ENCODE measurements at places on chromosomes 13 and 19. TPM values are rescaled to one million over a fixed set of nuclear protein-coding genes. Genes with fewer than 3 reads are reported as not detected.

Gene WDR87
- not detected for polyA plus RNA-seq

- no peak overlapping the region for H3K27ac ChIP-seq
- no peak for DNase-seq
- peaks cover 10% of the 10 kb centered on the region for H3K27me3 ChIP-seq
- peaks cover 4% of the 10 kb centered on the region for H3K4me1 ChIP-seq
These were observed 37.1 kb upstream of the MEDAG start for GRCh38 chr13:30868799-30869470.

- H3K4me1 ChIP-seq = peaks cover 7% of the 10 kb centered on the region
- peaks cover 6% of the 10 kb centered on the region for H3K36me3 ChIP-seq
- no peak overlapping the region for H3K4me3 ChIP-seq
- H3K27ac ChIP-seq = no peak overlapping the region
- H3K27me3 ChIP-seq = peaks cover 4% of the 10 kb centered on the region
These were observed 11.1 kb downstream of the ATP4B start for GRCh38 chr13:113646921-113647340.

DNA sequence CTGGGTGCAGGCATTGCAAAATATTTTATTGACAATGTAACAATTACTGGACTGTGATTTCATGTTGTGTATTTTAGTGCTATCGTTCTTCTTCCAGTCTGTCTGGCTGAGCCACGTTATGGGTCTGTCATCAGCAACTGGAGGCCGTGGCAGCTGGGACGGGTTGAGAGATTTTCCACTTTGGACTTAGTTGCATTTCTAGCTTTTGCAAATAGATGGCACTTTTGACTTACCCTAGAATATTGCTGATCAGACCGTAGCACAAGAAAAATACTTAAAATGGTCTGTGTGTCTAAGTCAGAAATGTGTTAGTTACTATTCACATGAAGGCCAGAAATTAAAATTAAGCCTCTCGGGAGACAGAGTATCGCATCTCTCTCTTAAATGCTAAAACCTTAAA is 211.1 kb downstream of the TEX29 start:
- peaks cover 2% of the 10 kb centered on the region for H3K4me1 ChIP-seq
- H3K27me3 ChIP-seq = peaks cover 11% of the 10 kb centered on the region
- no peak overlapping the region for H3K27ac ChIP-seq
- no peaks in the 10 kb centered on the region for H3K36me3 ChIP-seq
- H3K4me3 ChIP-seq = no peak overlapping the region

DNA sequence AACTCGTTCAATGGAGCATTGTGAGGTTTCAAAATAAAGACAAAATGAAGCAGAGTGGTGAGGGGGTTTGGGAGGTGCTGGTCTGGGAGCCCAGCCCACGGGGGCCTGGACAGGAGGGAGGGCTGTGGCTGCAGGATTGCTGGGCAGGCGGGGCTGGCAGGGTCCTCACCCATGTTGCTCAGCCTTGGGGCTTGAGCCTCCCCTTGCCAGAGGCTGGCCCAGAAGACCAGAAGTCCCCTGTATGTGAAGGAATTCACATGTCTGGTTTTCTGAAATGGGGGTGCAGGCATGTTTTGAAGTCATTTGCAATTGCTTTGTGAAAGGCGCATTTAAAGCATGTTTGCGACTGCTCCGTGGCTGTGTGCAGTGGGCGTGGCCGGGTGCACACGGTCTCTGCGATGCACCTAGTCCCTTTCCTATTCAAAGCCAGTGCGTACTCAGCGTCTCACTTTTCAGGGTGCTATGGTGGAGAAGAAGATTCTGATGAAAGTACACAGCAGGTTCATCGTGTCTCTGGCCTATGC is 2.3 kb downstream of the GRK1 start:
- H3K4me3 ChIP-seq = no peak overlapping the region
- H3K4me1 ChIP-seq = no peaks in the 10 kb centered on the region
- no peak for DNase-seq
- H3K36me3 ChIP-seq = no peaks in the 10 kb centered on the region

DNA sequence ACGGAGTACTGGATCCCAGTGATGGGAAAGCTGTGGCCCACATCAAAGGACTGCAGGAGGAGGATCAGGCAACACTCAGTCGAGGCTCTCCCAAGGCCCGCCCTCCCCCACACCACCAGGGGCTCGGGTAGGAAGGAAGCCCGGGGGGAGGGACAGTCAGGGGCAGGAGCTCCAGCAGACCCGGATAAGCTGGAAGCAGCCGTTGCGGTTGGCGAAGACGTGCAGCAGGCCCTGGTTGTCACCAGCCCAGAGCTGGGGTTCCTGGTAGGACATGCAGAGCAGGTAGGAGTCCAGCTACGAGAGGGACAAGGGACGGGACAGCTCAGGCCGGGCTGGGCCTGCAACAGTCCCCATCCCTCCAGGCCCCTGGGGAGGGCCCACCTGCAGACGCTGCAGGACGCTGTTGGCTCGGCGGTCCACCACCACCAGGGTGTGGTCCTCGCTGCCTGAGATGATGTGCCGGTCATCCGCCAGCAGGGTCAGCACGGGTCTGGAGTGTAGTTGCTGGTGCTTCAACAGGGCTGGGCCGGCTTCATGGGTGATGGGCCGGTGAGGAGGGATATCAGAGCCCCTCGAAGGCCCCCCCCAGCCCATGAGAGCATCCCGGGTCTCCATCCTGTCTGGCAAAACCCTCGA is 1.9 kb downstream of the GNG14 start:
- peaks cover 2% of the 10 kb centered on the region for H3K27me3 ChIP-seq
- no peaks in the 10 kb centered on the region for H3K36me3 ChIP-seq
- H3K4me1 ChIP-seq = no peaks in the 10 kb centered on the region
- no peak overlapping the region for H3K4me3 ChIP-seq
- no peak overlapping the region for H3K27ac ChIP-seq
- no peak for DNase-seq

Measured in immature natural killer cell (primary cell).